ENCODE measurements at places on chromosomes 4 and X.

DNA sequence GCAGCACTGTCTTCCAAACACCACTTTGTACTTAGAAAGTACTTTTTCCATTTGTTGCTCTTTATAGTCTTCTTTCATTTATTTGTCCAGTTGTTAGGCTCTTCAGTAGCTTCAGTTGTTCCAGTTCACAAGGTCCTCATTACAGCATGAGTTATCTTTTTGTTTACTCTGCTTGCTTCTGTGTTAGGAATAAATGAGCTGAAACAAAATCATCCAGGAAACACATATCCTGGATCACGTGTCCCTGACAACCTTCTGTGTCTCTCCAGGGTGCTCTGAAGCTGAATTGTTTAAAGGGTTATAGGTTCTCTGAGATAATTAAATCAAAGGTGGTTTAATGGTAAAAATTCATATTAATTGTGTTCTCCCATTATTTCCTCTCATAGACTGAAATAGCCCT is 19.9 kb upstream of the KLHL8 start:
- DNase-seq = no peak

DNA sequence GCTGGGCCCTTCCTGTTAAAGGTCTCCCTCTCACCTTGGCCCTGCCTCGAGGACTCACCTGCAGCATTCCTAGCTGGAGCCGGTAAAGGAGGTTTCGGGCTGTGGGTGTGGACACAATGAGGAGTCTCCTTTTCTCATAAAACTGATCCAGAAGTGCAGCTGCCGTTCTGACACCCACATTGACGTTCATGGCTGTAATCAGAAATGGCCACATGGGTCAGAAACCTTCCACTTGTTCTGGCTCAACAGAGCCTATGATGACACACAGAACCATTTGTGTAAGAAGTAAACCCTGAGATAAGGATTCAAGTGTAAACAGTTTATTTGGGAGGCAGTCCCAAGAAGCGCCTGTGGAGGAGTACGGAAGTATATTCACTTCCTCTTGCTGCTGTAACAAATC is 63.8 kb downstream of the SRPX start:
- DNase-seq = no peak

- DNase-seq = no peak
These were observed 917.2 kb downstream of the DMD start for GRCh38 chrX:32293962-32294700.

- DNase-seq = no peak
These were observed 34.9 kb downstream of the GPR143 start for GRCh38 chrX:9730752-9731151.

DNA sequence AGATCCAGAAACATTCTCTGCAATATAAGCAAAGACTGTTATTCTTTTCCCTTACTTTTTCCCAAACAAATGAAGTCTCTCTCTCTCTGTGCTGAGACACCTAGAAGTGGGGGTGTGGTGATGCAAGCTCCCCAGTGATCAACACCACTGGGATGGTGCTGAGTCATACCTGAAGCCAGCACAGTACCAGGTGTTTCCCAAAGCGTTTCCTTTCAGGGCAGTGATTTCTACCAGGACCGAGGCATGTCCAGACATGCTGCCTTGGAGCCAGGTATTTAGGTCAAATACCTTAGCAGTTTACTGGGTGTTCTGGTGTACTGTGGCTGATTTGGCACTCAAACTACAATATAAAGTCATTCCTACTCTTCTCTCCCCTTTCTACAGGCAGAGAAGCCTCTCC is 726.5 kb downstream of the FAM133A start:
- no peak for DNase-seq

DNA sequence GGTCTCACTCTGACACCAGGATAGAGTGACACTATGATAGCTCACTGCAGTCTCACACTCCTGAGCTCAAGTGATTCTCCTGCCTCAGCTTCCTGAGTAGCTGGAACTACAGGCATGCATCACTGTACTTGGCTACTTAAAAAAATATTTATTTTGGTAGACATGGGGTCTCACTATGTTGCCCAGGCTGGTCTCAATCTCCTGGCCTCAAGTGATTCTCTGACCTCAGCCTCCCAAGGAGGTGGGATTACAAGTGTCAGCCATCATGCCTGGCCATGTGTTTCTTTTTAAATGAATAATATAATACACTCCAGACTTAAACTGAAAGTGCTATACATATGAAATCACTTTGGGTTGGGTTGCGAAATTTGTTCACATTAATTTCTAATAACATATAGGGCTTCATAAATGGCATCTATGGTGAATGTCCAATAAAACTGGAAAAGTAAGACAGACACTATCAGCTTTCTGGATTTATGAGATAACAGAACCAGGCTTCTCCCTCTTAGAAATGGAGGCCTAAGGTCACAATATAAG is 48.0 kb downstream of the SEC24D start:
- no peak for DNase-seq
